ENCODE measurements at places on chromosomes 12 and 14. TPM values are rescaled to one million over a fixed set of nuclear protein-coding genes. Genes with fewer than 3 reads are reported as not detected.

Gene ADGRD1
- not detected for polyA plus RNA-seq

Gene EML1
- polyA plus RNA-seq = 4.7 TPM

Gene AKAP3
- 1.3 TPM for polyA plus RNA-seq

Gene VRTN
- 68.5 TPM for polyA plus RNA-seq

Gene KCNH3
- polyA plus RNA-seq = 0.21 TPM

Gene STYK1
- 1.2 TPM for polyA plus RNA-seq

Gene C12orf50
- polyA plus RNA-seq = not detected

Gene TSPAN8
- polyA plus RNA-seq = not detected

Gene PTGDR
- 0.06 TPM for polyA plus RNA-seq

Gene GPX2
- polyA plus RNA-seq = 0.78 TPM

Gene BMAL2
- polyA plus RNA-seq = 4.3 TPM

Gene REC8
- polyA plus RNA-seq = 38.8 TPM
